Fibroblast of skin of back (primary cell): ENCODE measurements at places on chromosomes 3 and 15.
A peak's percentile ranks its signal among the peaks of the same experiment; 100 is the strongest.

DNA sequence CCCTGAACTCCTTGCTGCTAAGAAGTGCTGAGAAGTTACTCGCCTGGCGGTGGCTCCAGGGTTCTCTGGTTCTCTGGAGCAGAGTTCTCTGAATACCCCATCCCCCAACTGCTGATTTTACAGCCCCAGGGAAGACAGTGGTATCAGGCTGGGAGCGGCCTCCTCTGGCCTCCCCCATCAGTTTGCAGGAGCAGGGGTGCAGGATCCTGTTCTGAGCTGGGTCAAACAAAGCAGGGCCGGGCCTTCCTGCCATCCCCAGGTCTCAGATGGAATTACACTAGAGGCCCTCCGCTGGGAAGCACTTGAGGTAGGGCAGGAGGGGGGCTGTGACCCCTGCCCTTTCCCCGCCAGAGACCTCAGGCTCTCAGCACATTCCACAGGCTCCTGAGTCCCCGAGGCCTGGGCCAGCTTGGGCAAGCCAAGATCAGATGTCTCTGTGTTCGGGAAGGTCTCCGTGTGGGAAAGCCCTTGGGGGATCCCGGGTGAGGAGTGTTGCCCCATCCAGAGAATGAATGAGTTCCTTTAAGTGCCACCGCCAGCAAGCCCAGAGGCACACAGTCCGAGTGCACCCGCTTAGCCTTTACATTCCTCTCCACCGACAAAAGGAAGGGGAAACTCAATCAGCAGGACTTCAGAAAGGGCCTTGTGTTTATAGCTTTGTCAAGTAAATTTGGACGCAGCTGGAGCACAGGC, 149.9 kb downstream of the LRRK1 start:
- peak; percentile 41 for DNase-seq

DNA sequence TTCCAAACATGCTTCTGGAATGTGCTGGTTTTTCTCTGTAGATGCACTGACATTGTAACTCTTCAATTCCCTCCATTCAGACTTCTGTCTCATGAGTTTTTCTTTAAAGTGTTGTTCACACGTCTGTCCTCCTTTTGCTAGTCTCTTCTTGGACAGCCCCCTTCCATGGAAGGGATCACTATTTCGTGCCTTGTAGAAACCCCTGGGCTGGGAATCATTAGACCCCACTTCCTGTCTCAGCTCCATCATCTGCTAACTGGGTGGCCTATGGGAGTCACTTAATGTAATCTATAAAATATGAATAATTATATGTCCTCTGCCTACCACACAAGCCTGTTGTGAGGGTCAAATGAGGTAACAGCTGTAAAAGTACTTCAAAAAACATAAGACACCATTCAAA, 110.6 kb downstream of the THSD4 start:
- peak; percentile 18 for DNase-seq

DNA sequence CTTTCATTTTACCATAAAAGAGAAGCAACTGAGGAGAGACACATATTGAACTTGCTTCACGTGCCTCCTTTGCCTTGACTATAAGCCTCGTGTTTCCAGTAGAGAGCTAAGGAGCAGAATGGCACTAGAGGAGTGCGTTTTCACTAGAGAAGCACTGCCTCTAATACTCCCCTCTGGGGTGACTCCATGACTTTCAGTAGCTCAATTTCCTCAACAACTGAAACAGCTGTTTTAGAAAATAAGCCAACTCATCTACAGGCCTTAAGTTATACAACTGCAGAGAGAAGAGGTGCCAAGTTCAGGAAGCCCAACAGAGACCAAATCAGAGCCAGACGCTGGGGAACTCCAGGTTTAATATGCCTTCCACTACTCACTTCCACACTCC, 1.9 kb downstream of the UBP1 start:
- DNase-seq = peak; percentile 27

DNA sequence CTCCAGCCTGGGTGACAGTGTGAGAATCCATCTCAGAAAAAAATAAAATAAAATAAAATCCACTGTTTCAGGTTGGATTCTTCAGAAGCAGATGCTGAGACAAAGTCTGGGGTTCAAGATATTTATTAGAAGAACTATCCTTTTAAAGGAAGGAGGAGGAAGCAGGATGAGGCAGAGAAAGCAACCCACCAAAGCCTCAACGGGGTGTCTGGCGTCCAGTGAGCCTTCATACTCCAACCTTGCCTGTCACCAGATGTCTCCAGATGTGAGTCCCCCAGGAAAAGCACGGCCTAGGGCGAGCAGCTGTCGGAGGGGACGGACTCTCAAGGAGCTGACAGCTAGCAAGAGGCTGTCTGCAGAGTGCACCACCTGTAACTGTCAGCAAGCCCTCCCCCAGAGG, 37.3 kb downstream of the MB21D2 start:
- DNase-seq = no peak

DNA sequence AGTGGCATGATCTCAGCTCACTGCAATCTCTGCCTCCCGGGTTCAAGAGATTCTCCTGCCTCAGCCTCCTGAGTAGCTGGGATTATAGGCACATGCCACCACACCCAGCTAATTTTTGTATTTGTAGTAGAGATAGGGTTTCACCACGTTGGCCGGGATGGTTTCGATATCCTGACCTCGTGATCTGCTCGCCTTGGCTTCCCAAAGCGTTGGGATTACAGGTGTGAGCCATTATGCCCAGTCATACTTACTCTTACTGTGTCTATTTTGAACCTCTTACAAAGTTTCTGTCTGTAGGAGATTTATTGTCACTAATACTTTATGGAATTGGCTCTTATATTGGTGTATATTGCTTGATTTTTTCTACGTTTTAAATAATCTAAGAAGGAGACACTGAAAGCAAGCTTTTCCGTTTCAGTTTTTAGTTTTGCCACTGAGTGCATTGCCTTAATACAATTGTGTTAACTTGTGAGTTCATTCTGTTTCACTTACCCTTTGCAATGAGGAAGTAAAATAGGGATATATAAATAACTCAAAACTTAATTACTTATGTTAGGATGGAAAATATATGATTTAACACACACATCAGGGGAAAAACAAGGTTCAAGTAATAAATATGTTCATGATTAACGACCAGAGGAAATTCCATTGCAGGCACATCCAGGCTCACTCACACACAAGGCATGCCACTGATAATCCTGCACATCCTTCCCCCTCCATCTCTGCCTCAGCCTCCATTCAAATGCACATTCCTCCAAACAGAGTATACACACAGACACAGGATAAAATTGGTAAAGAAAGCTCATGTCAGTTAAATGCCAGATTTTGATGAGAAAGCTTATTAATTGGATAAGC, 279.3 kb upstream of the RASGRP1 start:
- DNase-seq = peak; percentile 96

GRCh38 chr3:99871231-99872045, 53.8 kb downstream of the CMSS1 start:
- no peak for DNase-seq

DNA sequence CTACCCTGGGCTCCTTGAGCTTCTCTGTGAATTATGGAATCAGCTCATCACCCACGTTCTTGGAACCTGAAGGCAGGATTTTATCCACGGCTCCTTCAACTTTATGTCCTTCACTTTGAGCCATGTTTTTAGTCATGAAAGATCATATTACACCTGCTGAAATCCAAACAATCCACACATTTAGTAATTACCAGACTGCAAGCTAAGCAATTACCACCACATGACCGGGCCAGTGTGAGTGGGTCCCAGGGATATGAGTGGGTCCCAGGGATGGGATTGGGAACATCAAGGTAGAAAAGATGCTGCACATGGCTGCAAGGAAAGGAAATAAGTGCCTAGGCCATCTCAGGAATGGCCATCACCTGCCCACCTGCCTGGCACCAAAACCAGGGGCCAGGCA, 140.3 kb upstream of the IQSEC1 start:
- DNase-seq = no peak

- DNase-seq = no peak
Measured at GRCh38 chr15:70818580-70818979, 35.4 kb downstream of the LARP6 start.

- peak; percentile 89 for DNase-seq
Measured at GRCh38 chr15:40793216-40793989, 13.5 kb upstream of the ZFYVE19 start.

DNA sequence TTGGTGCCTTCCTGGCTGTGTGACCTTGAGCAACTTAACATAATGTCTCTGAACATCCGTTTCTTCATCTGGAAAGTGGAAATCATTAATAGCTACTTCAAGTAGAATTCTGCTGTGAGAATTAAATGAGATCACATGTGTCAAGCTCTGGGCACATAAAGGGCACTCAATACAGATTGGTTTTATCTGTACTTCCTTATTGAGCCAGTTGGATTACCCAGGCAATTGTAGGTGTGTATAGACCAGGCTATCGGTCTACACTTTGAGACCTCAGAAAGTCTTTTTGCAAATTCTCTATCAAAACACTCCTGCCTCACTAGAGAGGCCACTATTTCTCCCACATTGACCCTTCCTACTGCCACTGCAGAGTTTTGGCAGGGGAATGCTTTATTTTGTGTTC, 47.7 kb downstream of the ANP32A start:
- DNase-seq = no peak

GRCh38 chr3:186473166-186473565, 71.0 kb downstream of the CRYGS start:
- no peak for DNase-seq

GRCh38 chr3:43769097-43769884, 78.6 kb downstream of the ABHD5 start:
- DNase-seq = peak; percentile 98

GRCh38 chr3:79257791-79258190, 510.0 kb downstream of the ROBO1 start:
- DNase-seq = no peak

DNA sequence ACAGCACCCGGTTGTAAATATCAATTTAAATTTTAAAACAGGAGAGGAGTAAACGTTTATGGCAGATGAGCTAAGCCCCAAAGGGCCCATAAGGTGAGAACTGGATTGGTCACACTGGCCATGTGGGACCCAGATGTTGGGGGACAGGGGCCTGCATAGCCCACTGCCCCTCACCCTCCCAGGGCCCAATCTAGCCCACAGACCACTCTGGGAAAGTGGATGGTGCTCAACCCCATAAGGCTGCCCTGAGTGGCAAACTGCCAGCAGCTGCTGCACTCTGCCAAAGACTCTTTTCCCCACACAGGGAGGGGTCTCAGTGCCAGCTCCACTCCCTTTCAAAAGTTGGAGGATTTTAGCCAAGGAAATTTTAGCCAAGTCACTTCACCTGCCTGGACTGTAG, 42.5 kb downstream of the CCDC12 start:
- no peak for DNase-seq

- DNase-seq = no peak
Measured at GRCh38 chr15:59540654-59541053, 70.9 kb upstream of the GCNT3 start.

GRCh38 chr3:168533600-168533999, 437.9 kb upstream of the GOLIM4 start:
- no peak for DNase-seq

- DNase-seq = no peak
Measured at GRCh38 chr3:30352410-30353318, 253.7 kb upstream of the TGFBR2 start.

- DNase-seq = no peak
Measured at GRCh38 chr3:38549957-38550840, 54.1 kb downstream of the EXOG start.

DNA sequence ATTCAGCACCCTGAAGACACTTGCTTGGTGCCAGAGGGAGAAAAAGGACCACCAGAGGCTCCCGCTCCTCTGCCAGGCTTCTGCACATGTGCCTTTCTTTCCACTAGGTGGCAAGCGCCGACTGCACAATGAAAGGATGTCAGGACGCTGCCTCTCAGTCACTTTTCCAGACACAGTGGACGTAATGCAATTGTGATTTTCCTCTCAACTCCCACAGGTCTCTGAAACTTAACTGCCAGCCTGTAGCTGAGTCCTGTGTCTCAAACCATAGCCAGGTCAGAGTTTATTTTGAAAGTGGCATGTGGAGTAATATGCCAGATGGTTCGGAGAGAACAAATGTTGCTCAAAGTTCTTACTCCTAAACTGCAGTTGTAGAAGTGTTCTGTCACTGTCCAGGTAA, 162.9 kb downstream of the ITPR1 start:
- peak; percentile 73 for DNase-seq

GRCh38 chr3:175258763-175259162, 399.6 kb downstream of the NAALADL2 start:
- DNase-seq = peak; percentile 20

DNA sequence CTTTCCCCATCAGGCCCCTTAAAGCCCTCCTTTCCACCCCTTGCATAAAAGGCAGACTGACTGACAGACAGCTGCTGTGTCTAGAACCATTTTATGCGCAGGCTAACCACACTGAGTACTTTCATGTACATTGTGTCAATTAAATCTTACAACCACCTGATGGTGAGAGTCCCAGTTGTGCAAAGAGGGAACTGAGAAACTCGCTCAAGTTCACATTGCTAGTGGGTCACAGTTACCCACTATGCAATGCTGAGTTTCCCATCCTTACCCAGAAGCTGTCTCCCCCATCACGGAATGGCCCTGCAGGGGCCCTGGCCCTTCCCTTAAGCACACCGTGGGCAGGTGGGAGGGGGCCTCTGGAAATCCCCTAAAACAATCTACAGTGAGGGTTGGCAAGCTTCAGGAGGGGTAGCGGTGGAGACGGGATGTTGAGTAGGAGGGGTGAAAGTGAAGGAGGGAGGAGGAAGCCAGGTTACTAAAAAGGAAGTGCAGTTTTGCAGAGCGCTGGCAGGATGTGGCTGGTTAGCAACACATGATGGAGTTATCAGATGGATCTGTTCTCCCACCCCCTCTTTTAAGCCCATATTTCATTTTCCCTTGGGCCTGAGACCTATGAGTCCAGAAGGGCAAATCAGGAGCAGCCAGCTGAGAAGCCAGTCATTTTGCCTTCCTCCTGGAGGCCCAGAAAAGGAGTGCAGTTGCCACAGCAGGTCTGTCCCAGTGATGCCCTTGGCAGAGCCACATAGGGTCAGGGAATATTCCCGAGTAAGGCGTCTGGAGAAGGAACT, 30.0 kb downstream of the STARD5 start:
- DNase-seq = no peak

- DNase-seq = peak; percentile 48
Measured at GRCh38 chr15:93974804-93975481, 256.4 kb upstream of the MCTP2 start.

DNA sequence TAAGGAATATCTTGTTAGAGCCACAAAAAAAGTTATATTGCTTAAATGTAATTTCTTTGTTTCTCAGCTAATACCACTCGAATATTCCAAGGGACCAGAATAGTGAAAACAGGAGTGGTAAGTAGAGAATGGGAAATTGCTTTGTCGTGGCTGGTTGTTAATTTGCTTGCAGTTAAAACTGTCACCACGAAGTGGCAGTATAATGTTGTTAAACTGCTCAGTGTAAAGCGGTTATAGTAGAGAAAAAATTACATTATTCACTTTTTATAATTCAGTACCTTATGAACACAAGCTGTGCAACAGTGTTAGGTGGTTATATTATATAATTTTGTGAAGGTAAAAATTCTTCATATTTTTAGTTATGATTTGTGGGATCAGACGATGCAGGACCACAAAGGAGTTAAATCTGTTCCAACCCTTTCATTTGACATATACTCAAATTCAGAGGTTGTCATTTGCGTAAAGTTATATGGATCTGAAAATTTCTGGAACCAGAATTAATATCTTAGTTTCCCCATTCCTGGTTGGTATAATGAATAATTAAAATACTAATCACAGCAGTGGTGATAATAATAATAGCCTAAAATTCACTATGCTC, 171.8 kb downstream of the FEZF2 start:
- peak; percentile 41 for DNase-seq
